ENCODE measurements at places on chromosomes 1 and 21.

- no peak for DNase-seq
Measured at GRCh38 chr1:175844877-175845276, 101.5 kb upstream of the TNR start.

DNA sequence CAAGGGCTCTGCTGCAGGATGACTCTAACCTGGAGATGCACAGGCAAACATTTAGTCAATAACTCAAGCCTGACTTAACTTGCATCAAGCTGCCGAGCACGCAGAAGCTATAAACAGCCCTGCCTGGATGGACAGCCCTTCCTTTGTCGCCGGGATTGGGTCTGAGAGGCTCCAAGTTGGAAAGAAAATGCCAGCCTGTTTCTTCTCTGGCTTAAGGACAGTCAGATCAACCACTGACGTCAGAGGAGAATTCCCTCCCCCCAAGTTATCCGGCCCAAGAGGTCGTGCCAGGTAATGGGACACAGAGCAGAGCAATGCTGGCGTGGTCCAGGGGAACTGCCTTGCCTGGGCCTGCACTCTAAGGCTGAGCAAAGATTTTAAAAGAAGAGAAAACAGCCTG, 27.1 kb upstream of the LRRC38 start:
- DNase-seq: no peak

DNA sequence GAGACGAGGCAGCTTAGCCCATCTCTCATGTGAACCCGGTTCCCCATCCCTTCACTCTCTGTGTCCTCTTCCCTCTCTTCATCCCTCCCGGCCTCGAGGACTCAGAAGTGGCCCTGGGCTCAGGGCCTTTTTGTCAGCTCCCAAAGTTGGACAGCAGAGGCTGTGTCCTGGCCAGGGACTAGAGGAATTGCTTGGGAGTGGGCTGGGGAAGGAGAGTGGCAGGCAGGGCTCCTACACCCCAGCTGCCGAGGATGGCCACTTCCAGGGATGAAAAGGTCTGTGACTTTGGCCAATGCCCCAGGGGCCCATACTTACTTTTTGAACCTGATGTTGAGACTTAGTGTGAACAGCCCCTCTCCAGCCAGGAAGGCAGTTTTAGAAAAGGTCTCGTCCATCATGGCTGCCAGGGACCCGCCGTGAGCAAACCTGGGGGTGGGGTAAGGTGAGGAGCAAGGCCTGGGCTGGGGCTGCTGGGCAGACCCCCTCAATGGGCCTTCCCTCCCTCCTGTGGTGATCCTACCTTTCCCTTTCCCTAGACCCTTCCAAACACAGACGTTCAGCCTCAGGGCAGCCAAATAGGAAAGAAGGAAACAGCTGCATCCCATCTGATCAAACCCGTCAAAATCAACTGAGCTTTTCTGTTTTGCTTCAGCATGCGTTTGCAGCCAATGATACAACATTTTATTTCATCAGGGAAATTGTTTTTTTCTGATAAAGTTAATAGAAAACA, 5.5 kb downstream of the THEM5 start:
- DNase-seq: no peak

DNA sequence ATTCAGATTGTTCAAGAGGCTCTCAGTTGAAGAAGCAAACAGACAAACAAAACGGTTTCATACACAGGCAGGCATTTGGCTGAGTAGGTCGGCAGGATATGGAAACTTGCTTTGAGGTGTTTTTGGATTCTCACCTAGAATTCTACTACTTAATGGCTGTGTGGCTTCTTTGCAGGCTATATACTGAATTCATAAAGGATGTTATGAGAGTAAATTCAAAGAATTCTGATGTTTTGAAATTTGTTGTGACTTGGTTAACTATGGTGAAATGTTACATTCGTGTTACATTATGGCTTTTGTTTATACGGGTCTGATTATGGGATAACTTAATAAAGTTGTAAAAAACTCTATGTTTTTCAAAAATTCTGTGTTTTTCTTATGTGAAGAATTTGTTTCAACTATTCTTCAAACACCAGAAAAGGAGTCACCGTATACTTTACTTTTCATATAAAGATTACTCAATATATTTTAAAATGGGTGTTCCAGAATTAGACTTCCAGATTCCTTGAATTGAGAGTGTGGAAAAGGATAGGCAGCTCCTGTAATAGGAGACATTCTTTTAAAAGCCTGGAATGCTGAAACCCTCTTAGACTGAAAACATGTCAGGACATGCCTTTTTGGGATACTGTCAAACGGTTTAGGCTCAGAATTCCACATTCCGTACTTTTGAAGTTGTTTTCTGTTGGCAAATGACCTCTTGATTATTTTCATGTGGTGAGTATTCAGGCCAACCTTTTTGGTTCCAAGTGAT, 8.2 kb upstream of the IRF2BP2 start:
- DNase-seq: no peak

DNA sequence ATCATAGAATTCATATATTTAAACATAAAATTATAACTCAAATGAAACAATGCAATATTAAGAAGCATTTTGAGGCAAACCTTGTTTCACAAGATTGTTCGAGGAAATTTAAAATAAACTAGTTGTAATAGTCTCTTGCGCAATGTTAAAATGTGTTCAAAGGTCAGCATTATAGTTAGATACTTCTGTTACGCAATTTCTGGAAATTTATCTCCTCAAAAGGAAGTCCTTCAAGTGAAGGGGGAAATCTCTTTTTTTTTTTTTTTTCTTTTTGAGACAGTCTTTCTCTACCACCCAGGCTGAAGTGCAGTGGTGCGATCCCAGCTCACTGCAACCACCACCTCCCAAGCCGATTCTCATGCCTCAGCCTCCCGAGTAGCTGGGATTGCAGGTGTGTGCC, 52.1 kb downstream of the FMO4 start:
- DNase-seq: no peak

DNA sequence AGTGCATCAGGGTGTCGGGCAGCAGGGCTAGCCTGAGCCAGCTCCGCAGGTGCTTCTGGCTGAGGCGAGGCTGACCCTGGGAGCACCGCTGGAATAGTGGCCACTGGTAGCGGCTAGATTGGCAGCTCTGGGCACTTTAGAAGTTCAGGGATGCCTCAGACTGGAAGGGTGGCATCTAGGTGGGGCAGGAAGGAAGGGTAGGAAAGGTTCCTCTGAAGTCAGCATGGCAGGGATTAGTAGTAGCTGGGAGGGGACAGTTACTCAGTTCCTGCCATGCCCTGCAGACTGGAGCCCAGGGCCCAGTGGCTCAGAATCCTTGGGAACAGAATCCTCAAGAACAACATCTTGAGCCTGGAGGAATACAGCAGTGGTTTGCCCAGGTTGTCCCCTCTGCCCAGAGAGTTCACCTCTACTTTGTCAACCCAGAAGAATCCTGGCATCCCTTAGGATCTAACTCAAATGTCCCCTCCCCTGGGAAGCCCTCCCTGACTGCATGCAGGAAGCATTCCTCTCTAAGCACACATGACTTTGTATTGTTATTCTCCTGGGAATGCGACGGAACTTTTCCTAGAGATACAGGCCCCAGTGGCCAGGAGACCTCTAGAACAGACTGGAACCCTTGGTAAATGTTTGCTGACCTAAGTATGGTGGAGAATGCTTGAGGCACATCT, 39.5 kb upstream of the BCAR3 start:
- no peak for DNase-seq

GRCh38 chr1:245241526-245242130, 86.8 kb downstream of the KIF26B start:
- DNase-seq: no peak

Data from activated CD8-positive, alpha-beta memory T cell treated with anti-CD3 and anti-CD28 coated beads, Interleukin-2, amount 50 U/mL, for 4 hours (primary cell).